ENCODE measurements at places on chromosomes 5 and 9.

DNA sequence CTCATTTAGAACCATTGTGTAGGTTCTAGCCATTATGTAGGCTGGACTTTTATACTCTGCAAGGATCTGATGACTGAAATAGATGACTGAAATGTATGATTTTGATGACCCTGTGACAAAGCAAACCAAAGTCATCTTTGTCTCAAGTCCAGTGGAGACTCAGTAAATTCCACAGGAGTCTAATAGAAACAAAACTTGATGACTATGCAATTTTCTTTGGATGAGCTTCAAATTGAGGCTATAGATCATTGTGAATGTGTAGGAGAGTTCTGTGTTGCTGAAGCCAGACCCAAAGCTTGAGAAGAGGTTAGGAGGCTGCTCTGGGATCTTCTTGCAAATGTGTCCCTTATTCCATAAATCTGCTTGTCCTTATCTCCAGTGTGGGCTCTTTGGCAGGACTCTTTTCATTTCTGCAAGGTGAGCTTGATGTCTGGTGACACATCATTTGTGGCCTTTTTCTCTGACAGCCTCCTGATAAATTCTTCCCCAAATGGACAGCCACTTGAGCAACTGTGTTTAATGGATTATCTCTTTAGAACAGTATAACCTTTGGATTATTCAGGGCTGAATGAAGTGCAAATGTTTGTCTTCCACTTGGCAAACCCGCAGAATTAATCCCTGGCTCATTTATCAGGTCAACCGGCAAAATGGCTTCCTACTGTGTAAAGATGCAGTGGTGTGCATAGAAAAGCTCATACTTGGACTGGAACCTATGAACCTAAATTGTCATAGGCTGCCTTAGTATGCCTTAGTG, 235.1 kb upstream of the ANKH start:
- DNase-seq: no peak

- no peak for DNase-seq
Observed at GRCh38 chr9:124098141-124098905, 86.8 kb downstream of the LHX2 start.

DNA sequence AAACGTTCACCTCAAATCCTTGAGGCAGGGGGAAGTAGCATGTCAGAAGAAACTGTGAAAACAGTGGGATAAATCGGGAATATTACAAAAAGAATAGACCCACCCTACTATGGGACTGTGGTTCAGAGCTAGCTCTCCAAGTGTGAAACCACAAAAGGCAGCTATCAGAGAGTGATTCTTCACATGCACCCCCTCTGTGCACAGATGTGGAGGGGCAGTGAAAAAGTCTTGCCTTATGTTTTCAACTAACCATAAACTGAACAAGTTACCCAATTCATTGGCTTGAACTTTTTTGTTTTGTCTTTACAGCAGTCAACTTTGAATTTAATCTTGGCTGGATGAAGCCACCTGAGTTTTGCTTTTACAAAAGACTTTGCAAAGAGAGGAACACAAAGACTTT, 98.8 kb upstream of the NR4A3 start:
- DNase-seq: no peak

DNA sequence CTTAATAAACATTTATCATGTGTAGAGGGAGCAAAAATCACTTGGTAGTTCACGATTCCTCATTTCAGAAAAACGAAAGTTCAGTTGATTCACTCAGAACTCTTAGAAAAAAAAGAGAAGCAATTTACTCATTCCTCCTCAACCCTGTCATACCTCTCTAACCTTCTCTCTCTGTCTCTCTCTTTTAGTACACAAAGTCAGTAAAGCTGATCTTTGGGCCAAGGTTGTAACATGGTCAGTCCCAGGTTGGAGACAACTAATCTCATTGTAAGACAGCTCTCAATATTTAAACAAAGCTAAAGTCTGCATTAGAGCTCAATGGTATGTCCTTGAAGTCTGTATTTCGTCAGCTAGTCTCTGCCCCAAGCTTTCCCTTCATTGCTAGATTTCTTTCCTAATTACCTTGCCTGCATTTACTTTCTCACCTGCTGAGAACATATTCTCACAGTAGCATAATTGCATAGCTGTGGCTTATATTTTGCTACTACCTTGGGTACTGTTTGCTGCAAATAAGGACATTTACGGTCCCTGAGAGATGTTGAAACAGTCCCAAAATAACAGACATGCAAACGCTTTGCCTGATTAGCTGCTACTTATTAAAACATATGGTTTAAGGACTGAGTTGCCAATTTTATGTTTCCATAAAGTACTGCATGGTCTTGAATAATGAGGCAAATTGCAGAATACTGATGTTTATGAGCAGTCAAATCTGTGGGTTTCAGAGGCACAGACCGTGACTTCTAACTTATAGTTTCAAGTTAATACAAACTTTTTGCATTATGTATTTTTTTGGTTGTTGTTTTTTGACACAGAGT, 138.3 kb downstream of the GPBP1 start:
- no peak for DNase-seq

DNA sequence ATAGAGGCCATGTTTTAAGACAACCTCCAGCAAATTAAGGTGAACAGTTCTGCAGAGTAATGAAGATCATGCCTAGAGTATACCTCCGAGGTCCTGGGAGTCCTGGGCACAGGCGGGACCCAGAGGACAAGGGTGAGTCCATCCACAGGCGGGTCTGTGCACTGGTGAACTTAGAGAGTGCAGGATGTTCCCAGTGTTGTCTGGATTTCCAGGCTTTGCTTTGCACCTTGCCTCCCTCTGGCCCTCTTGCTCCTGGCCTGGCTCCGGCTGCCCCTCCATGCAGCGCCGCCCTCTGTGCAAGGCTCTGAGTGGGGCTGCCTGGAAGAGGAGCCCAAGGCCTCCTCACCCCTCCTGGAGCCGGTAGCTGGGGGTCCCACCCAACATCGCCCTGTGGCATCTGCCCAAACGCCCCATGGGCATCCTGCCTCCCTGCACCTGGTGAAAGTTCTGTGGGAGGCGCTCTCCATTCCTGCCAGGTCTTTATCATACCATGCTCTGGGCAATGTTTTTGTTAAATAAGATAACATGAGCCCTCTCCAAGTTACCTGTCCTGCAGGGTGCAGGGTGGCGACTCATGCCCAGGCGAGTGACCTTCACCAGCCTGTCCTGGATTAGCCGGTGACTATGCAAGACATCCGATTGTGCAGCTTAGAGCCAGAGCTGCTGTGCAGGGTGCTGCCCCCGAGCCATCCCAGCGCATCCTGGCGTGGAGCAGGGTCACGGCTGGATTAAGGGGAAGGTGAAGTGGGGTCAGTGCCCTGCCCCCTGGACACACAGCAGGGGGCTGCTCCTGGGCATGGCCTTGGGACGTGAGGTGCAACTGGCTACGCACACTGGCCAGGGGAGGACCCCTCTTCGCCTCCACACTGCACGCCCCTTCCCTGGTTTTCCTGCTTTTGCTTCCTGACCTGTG, 41.3 kb upstream of the LPCAT1 start:
- DNase-seq: no peak

DNA sequence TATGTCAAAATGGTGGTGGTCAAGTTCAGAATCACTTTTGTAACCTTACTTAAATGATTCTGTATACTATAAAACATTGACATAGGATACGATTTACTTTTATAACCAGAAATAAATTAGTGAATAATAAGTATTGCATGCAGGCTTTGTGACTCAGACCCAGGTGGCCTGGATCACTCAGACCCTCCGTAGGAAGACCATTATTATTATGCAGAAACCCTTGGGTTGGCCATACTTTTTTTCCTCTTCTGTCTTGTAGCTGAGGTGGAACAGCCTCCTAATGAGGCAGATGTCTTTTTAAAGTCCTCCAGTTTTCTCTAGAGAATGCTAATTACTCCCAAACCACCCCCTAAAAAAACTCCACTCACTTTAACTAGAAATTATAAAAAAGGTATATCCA, 121.9 kb downstream of the LPAR1 start:
- DNase-seq: no peak

DNA sequence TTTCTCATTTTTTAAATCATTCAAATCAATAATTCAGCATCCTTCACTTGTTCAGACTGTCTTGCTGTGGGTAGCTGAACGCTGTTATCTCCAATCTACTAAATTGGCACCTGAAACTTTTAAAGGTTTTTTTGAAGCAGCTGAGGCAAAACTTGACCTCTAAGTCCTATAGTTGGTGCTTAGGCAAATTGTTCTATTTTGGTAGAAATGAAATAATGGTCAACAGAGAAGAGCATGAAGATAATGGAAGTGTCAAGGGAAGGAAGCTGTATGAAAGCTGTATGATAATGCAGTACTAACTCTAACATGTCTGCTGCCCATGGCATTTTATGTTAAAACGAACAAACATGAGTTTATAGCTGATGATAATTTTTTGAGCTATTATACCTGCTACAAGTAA, 138.0 kb downstream of the GDNF start:
- no peak for DNase-seq

DNA sequence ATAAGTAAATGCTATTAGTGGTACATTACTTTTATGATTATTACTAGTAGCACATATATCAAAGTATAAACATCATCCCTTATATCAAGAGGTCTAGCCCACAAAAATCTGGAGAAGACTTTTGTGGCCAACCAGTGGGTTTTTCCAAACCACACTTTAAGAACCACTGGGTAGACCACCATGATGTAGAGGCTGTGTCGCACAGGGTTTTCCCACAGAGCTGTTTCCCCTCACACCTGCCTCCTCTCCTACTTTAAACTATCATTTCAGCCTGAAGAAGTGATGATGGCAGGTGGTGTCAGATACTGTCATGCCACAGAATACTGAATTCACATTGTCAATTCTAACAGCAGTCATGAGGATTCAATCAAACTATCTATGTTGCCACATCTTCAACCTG, 109.2 kb downstream of the FBXW11 start:
- DNase-seq: no peak

GRCh38 chr9:9108641-9109040, 1309.1 kb upstream of the DMAC1 start:
- DNase-seq: no peak

GRCh38 chr5:119021149-119021732, 32.9 kb upstream of the DTWD2 start:
- DNase-seq: no peak
